Activated gamma-delta T cell treated with anti-CD3 and anti-CD28 coated beads, Interleukin-2, amount 50 U/mL, for 16 hours (primary cell): ENCODE measurements at places on chromosomes 6 and 20.

GRCh38 chr6:119454714-119455113 is 105.2 kb upstream of the MAN1A1 start:
- no peak for DNase-seq

- no peak for DNase-seq
Measured at GRCh38 chr6:125963817-125964216, 7.2 kb downstream of the HINT3 start.

- DNase-seq: no peak
Measured at GRCh38 chr6:13195803-13196202, 132.5 kb downstream of the TBC1D7 start.

GRCh38 chr6:21325201-21325856 is 268.2 kb upstream of the SOX4 start:
- no peak for DNase-seq

GRCh38 chr6:126723541-126724170 is 383.7 kb downstream of the CENPW start:
- no peak for DNase-seq

DNA sequence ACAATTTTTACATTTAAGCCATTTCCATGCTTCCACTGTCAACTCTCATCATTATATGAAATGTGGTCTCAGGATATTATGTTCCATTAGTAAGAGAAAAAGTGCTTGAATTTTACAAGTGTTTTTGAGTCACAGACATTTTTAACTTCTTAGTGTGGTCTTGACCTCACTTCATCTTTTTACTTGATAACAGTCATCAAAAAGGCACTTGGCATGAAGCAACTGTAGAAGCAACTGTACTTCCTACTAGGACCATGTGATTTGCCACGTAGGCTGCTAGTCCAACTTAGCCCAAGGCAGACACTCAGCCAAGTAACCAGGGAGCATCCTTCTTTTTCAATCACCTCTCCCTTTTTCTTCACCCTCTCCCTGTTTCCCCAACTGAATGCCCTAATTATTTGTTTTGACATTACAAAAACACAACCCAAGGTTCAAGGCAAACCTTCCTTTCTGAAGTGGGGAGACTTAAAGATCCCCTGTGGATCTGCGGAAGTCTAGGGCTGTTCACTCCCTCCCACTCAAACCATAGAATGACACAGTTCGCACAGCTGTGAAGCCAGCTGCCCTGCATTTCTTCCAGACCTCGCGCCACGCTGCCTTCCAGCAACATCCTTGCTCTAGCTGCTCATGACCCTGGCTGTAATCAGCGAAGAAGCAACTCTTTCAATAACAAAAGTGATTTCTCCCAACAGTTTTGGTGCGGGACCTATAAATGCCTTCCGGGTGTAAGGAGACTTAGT is 45.0 kb downstream of the PHACTR1 start:
- no peak for DNase-seq

DNA sequence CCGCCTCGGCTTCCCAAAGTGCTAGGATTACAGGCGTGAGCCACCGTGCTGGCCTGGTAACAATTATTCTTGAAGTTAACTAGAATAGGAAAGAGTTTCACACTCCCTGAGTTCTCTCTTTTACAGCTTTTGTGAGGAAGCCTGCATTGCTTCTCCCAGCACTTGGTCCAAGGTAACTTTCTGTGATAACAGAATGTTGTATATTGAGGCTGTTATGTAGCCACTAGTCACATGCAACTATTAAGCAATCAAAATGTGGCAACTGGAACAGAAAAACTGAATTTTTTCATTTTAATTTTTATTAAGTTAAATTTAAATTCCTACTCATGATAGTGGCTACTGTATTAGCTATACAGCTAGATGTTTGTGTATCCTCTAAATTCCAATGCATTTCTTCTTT is 2.5 kb downstream of the TRIM38 start:
- DNase-seq: no peak

GRCh38 chr6:160742090-160742489 is 40.0 kb downstream of the PLG start:
- DNase-seq: no peak

DNA sequence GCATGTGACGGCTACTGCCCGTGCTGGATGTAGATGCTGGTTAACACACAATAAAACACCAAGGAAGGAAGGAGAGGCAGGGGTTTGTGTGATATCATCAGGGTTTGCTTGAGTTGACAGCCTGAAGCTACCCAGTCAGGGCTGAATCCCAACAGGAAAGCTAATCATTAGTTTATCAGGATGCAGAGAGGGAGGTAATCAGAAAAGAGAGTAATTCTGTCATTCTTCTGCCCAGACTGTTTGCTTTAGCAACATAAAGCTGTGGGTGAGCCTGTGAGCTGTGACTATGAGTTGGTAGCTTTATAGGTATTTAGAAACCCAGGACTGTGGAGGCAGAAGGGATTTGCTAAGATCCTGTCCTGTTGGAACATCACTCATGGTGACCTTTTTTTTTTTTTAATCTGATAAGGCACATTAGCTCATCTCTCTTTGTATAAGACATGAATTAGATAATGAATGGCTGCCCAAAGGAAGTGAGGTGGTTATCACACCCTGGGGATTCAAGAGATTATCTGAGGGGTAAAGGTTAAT is 79.3 kb downstream of the CAP2 start:
- no peak for DNase-seq

GRCh38 chr6:37298958-37299357 is 41.0 kb upstream of the TMEM217 start:
- no peak for DNase-seq

DNA sequence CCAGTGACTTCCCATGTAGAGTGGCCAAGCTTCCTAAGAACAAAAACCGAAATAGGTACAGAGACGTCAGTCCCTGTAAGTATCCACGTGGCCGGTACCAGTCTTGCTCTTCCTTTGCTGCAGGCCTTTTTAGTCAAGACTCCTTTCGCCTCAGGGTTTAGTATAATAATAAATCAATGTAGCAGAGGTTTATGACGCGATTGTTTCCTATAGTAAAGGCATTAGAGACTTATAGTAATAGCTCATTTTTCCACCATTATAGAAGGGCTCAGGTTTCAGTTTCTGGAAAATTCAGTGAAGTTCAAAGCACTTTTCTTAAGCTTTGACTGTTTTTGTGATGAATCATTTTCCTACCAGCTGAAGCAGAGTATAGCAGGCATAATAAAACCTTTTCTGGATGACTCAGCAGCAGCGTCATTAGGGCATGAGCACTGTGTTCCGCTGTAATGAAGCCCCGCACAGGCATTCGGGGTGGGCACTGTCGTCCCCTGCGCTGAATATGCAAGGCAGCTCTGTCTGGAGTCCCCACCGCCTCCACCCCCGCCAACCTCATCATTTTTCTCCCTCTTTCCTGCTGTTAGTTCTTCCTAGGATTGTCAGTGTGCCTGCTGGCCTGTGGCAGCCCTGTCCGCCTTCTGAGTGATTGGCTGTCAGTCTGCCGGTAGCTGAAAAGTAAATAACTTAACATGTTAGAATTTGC is 51.3 kb downstream of the PTPN1 start:
- peak; percentile 27 for DNase-seq

GRCh38 chr6:102686461-102686860 is 1293.0 kb downstream of the GRIK2 start:
- DNase-seq: no peak

- DNase-seq: no peak
Measured at GRCh38 chr20:8360035-8360434, 228.0 kb downstream of the PLCB1 start.

GRCh38 chr6:130886966-130887365 is 59.8 kb downstream of the SMLR1 start:
- DNase-seq: no peak

DNA sequence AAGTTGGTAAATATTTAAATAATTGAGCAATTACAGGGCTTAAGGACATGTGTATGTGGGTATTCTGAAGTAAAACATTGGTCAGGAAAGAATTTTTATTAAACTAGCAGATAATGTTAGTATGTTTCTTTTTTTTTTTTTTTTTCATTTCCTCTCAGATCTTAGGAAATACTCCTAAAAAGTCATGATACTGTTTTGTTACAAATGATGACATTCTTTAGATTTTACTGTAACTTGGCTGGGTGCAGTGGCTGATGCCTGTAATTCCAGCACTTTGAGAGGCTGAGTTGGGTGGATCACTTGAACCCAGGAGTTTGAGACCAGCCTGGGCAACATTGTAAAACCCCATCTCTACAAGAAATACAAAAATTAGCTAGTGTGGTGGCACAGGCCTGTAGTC is 41.5 kb downstream of the CDC40 start:
- DNase-seq: no peak

GRCh38 chr6:114564302-114564933 is 221.6 kb upstream of the HS3ST5 start:
- no peak for DNase-seq

DNA sequence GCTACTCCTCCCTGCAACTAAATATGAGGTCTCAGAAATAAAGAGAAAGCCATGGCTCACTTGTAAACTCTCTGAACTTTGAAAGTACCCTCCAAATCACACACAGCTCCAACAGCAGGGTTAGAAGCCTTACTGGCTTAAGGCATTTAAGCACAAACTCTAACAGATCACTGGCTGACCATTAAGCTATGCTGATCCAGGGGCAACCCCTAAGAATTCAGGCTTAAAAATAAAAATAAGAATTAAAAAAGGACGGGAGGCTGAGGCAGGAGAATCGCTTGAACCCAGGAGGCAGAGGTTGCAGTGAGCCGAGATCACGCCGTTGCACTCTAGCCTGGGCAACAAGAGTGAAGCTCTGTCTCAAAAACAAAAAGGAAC is 21.8 kb downstream of the HLA-E start:
- no peak for DNase-seq

- DNase-seq: no peak
Measured at GRCh38 chr20:25036331-25036936, 21.5 kb downstream of the ACSS1 start.

- no peak for DNase-seq
Measured at GRCh38 chr20:34637245-34638038, 39.5 kb downstream of the PIGU start.

DNA sequence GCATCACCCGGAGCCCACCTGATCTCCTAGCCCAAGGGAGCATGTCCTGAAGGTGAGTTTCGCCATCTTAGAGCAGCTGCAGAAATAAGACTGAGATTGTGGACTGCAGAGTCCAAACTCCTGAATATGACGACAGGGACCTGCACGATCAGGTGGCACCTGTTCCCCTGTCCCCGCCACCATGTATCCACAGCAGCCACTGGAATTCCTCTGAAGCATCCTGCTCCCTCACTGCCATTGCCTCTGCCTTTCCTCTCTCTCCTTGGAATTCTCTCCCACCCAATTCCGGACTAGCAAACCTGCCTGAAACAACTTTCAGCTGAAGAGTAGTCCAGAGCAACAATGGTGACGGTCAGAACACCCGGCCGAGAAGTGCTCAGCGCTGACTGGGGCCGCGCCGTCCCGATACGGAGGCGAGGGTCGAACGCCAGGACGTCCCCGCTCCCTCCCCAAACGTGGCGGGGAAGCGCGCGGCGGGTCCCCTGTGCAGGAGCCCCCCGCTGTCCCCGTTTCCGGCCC is 694 bp upstream of the FAM120B start:
- DNase-seq: no peak

GRCh38 chr6:151389618-151390275 is 1.6 kb downstream of the ZBTB2 start:
- no peak for DNase-seq

DNA sequence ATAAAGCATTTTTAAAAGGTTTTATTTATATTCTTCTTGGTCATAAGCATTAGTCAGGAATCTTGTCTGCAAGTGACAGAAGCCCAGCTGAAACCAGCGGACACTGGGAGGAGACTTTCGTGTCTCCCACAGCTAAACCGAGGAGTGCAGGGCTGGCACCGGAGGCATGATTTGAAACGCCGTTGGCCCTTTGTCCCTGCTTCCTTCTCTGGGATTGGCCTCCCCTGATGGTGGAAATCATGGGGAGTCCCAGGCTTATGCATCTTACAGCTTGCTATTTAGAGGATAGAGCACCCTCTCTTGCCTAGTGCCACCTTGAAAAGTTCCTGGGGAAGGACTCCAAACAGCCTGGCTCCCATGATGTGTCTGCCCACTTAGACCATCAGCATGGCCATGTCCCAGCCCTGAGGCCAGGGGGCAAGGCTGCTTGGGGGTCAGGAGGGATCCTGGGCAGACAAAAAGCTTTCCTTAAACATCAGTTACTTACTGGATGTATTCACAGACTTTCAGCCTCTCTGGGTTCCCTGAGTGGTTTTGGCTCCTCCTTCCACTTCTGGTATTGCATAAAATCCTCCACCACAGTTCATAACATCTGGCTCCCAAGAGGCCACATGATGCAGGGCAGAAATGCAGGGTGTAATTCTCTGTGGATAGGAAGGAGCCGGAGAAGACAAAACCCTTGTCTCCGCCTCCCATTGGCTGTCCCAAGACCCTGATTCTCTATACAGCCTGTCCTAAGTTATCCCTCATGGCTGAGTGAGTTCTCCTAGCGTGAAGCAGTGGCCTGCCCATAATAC is 49.3 kb upstream of the INSM1 start:
- DNase-seq: no peak

DNA sequence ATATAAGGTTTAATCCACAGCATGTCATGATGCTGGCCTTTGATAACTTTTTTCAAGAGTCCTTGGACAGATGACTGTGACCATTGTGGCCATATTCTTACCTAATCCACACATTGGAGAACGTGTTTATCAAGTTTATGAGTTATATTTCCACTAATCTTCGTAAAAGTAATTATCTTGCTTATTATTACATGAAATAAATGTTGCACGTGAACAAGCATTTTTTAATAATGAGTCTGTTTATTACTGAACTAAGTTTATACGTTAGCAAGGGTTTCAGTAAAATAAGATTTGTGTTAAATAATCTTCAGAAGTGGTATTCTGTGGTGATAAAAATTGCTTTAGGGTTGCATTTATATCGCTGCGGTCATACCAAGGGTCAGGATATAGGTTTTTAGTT is 107.1 kb downstream of the SCAF8 start:
- DNase-seq: no peak

DNA sequence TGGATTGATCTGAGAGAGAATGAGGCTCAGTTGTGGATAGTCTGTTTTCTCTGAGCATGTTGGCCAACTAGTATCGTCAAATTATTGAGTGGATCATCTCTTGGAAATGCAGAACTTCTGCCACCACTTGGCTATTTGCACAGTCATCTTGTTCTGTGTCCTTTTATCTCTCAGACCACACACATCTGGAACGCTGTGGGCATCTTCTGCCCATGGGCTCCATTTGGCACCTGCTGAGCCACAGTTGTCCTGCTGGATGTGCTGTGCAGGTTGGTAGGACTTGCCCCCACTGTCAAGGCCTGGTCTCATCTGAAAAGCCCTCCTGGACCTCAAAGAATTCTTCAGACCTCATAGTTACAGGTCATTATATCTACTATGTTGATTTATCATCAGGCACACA is 16.7 kb upstream of the C20orf144 start:
- no peak for DNase-seq

GRCh38 chr20:46622165-46622564 is 29.1 kb downstream of the SLC13A3 start:
- no peak for DNase-seq

- no peak for DNase-seq
Measured at GRCh38 chr6:27505209-27506027, 32.5 kb upstream of the ZNF184 start.

- no peak for DNase-seq
Measured at GRCh38 chr6:29561606-29562181, 2.2 kb upstream of the UBD start.
